AG08396 (cell line): ENCODE measurements at places on chromosomes 16 and 17.

DNA sequence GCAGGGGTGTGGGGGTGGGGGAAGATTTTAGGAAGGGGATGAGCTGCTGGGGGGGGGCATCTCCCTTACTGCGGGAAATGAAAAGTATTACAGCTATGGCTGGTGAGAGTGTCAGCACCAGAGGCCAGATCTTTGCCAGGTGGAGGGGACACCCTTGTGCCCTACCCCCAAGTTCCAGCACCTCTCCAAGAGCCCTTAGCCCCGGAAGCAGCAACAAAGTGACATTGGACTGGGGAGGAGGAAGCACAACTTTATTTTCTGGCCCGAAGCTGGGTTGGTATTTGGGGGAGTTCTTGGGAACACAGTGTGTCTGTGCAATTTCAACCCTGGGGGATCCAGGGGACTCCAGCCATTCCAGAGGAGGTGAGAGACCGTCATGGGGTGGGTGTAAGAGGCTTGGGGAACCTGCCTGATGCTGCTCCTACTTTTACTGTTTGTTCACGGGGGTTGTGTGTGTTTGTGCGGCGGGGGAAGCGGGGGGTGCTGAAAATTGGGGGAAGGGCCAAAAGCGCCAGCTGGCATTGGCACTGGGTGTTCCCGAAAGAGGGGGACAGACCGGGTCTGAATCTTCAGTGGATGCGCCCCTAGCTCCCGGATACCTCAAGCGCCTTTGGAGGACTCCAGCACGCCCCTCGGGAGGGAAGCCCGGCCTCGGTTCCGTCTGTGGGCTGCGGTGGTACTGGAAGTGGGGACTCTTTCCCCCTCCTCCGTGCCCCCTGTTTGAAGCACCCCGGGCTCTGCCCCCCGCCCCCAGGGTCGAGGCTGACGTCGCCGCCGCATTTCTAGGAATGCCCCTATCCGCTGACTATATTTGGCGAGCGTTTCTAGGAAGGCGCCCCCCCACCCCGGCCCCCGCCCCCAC, 230.3 kb downstream of the MRTFB start:
- no peak for DNase-seq

DNA sequence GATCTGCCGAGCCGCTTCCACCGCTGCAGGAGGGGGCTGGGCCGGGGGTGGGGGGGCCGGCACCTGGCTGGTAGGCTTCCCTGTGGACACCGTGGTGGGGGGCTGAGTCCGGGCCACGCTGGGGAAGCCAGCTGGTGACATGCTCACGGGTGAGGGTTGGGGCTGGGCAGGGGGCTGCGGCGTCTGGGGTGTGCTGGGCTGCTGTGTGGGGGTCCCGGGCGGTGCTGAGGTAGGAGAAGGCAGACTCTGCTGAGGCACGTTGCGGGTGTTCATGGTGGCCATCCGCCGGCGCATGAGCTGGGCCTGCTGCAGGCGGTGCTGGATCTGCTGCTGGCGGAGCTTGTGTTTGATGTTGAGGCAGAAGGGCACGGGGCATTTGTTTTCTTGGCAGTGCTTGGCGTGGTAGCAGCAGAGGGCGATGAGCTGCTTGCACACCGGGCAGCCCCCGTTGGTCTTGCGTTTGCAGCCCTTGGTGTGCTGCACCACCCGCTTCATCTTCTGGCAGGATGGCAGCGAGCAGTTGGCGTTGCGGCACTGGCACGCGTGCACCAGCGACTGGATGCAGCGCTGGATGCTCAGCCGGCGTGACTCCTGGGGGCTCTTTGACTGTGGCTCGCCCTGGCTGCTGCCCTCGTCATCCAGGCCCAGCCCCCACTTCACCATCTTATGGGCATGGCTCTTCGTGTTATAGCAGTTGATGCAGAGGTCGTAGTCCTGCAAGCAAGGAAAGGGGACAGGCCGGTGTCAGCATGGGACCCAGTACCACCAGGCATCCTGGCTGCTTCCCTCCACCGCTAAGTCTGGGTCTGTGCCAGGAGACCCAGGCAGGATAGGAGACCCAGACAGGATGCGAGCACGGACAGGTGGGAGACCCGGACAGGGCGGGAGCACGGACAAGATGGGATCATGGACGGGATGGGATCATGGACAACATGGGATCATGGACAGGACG, 12.1 kb upstream of the TRAP1 start:
- DNase-seq: no peak

- no peak for DNase-seq
Measured at GRCh38 chr17:50765454-50766221, 1.7 kb downstream of the ANKRD40CL start.

GRCh38 chr16:17560548-17560947, 89.8 kb upstream of the XYLT1 start:
- no peak for DNase-seq

- DNase-seq: no peak
Measured at GRCh38 chr17:39175695-39176093, 9.7 kb upstream of the ARL5C start.
